ENCODE measurements at places on chromosomes 1 and 21.

- DNase-seq, result peak; percentile 67
These were observed 38.8 kb downstream of the CASQ2 start for GRCh38 chr1:115729756-115730155.

DNA sequence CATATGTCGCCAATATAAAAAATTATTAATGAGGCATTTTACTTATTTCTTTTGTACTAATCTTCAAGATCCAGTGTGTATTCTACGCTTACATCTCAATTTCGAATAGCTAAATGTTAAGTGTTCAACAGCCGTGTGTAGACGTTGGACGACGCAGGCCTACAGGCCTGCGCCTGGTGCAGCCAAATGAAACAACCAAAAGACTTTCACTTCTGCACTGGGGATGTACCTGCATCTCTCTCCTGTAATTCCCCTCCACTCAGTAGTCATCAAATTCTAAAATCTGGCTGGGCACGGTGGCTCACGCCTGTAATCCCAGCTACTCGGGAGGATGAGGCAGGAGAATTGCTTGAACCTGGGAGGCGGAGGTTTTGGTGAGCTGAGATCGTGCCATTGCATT lies 76.8 kb upstream of the HNRNPU start:
- DNase-seq, result no peak

- DNase-seq, result no peak
These were observed 4.5 kb upstream of the FNBP1L start for GRCh38 chr1:93443454-93443853.

DNA sequence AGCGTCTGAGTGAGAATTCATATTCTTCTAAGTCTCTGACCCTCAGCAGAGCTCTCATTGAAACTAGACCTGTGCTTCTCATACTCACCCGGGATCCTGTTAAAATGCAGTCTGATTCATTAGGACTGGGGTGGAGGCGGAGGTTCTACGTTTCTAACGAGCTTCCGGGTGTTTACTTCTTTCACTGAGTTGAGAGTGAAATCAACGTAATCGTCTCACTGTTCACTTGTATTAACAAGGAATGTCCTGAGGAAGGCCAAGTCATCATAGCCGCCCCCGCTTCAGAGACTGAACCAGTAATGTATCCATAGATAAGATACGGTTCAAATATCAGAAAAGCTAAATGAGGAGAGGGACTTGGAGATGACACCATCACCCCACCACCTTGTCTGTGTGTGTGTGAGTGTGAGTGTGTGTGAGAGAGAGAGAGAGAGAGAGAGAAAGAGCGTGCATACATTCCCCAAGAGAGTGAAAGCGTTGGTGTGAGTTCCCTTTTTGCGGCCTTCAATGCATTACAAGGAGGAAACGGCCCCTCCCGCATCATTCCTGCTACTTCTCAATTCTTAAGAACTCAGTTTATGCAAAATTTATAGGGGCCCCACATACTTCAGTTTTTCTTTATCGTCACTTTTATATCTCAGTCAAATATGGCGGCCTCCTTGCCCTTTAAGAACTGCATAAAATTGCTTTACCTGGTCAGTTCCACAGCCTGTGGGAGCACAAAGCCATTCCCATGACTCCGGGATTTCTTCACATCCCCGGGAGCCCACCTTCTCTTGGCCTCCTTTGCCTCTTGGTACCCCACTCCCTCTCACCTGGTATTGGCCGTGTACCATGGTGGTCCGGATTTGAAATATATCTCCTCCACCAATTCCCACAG lies 19.8 kb downstream of the KMO start:
- DNase-seq, result peak; percentile 92
